Mucosa of descending colon (tissue), 3 donors: ENCODE measurements at places on chromosomes 7 and 10. TPM values are rescaled to one million over a fixed set of nuclear protein-coding genes. Genes with fewer than 3 reads are reported as not detected.

DNA sequence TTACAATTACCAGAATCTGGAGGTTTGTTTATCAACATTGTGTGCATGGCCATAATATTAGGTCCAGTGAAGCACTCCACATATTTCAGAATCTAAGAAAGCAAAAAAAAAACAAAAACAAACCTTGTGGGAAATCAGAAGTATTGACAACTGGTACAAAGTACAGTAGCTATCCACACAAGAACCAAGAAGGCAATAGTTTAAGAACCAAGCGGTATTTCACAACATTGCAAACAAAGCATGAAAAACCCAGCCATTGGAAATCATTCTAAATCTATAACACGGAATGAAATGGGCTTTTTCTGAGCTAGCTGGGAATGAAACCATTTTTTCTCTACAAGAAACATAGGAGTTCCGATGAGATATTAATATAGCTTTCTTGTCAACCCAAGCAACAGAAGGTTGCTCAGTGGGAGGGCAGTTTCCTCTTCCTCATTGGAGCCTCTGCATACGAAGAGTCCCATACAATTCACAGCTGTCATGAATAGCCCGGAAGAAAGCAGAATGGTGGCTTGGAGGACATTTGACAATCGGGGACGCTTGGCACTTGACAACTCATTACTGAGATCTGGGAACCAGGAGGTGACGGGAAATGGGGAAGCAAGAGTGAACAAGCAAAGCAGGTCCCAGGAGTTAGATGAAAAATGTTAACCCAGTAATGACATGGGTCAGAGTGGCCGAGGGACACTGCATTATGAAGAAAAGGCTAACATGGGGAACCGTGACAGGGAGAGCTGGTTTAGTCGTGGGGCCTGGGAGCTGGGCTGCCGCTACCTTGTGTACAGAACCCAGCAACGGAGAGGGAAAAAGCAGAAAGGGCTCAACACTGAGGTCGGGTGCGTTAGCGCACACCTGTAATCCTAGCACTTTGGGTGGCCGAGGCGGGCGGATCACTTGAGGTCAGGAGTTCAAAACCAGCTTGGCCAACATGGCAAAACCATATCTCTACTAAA lies 7.8 kb downstream of the PHYH start:
- no peak for DNase-seq

Gene GPRIN2
- total RNA-seq: 58.7 TPM

DNA sequence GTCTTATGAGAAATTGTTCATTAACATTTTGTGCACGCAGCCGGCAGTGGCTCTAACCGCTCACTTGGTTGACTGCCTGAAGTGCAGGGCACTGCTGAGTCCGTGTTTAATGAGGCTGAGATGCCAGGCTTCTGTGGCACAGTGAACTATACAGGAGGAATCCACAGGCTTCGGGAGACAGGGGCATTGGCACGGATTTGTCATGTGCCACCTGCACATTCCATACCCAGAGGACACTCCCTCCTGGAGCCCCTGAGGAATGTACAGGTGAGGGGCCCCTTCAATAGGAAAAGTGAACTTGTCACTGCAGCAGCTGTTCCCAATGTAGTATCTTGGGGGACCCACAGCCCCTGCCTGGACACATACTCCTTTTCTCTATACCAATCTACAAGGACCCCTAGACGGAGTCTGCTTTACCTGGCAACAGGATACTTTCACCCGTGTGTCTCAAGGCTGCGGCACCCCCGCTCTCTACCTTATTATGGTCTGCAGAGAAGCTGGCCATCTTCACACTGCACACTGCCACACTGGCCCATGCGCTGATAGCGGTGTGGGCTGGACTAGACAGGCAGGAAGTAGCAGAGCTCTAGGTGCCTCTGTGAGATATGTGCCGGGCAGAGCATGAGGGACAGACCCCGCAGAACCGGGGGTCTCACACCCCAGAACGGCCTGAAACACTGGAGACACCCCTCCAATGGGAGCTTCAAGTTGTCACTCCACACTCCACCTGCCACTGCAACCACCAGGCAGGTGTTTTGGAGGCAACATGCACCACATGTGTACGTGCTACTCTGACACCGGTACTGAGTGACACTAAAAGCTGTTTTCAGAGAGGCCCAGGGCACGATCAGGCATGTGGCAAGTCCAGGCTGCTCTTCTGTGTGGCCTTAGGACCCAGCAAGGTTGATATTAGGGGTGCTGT lies 71.4 kb upstream of the RHEB start:
- DNase-seq: no peak

Gene SPDYE16
- not detected for total RNA-seq

- no peak for DNase-seq
Observed at GRCh38 chr7:130367088-130367755, 13.1 kb upstream of the CPA1 start.

- no peak for DNase-seq
Observed at GRCh38 chr10:124474514-124475070, 13.0 kb downstream of the LHPP start.

Gene PITX3
- total RNA-seq: not detected

- DNase-seq: peak; percentile 83
Observed at GRCh38 chr7:102063690-102064180, 222.9 kb upstream of the SH2B2 start.

DNA sequence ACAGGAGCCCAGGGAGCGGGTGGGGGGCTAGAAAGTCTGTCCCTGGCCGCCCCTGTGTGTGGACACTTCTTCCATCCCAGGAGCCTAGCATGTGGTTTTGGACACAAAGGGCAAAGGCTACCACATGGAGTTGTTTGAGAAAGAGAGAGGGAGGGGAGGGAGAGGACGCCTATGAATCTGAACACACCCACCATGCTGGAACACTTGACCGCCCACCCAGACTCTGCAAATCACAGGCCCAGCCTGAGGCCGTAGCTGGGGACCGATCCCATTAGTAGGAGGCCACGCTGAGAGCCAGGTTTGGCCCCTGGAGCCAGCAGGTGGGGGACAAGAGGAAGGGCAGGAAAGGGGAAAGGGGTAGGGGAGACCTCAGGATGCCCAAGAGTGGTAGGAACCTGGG lies 39.6 kb downstream of the ADAMTS14 start:
- no peak for DNase-seq
